ENCODE measurements at places on chromosomes 12 and 14.

DNA sequence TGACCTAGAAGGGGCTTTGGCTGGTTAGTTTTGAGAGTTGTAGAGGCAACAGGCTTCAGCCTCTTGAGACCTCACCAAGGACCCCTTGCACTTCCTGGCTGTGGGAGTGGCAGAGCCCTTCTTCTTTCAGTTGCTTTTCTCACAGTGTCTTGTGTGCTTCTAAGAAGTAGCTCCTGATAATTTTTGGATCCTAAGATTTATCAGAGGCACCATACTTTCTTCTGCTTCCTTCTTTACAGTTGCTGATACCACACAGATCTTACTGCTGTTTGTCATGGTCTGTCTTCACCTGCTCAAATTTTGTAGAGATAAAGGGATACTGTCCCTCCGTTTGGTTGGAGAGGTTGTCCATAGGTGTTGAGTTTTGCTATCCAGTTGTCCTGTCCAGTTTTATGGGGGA lies 33.8 kb downstream of the VRK1 start:
- ATAC-seq, result no peak

GRCh38 chr14:51096870-51097269 lies 2.0 kb upstream of the TRIM9 start:
- ATAC-seq, result no peak

- ATAC-seq, result no peak
Observed at GRCh38 chr12:7610006-7610405, 55.7 kb downstream of the APOBEC1 start.

- ATAC-seq, result peak; percentile 84
Observed at GRCh38 chr12:50057000-50057841, at the start of gene ASIC1. TSS of gene ASIC1 (plus strand) at chr12:50057596. CDS start at chr12:50058767, 1,171 bp downstream.

GRCh38 chr14:99513183-99513694 lies 32.0 kb downstream of the CCNK start:
- ATAC-seq, result no peak

DNA sequence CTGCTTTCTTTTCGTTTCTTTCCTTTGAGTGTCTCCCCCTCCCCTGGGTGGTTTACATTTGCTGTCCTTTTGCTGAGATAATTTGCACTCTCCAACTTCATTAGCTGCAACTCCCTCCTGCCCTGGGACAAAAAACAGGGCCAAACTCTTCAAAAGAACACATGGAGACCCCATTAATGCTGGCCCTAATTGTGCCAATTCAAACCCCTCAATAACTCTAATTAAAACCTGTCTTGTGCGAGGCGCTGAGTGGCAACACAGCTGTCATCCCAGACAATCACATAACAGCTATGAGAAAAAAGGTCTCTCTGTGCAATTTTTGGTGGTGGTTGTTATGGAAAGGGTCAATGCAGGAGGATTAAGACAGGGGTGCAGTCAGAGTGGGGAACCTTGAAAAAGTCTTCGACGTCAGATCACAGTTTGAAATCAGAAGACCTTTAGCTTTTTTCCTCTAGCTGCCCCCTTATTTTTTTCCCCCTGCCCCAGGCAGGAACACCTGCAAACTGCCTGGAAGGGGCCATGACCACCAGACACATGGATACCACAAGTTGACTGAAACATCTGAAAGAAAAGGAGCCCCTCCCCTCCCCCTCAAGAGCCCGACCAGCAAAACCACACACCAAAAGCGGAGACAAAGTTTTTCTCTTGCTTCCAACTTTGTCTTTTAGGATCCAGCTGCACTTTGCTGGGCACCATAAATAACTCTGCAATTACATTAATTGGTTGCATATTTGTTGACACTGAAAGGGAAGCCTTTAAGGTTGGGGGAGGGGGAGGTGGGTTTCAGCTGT lies 26.5 kb upstream of the SMOC1 start:
- no peak for ATAC-seq

DNA sequence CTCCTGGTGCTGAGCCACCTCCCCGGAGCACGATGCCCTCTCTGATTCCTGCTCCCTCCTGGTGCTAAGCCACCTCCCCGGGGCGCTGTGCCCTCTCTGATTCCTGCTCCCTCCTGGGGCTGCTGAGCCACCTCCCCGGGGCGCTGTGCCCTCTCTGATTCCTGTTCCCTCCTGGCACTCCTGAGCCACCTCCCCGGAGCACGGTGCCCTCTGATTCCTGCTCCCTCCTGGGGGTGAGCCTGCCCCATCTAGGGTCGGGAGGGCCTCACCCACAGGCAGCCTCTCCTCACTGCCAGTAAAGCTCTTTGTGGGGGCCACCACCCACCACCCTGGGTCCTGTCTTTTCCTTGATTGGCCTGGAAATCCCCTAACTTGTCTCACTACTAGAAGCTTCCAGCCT lies 327.6 kb upstream of the SFSWAP start:
- no peak for ATAC-seq

DNA sequence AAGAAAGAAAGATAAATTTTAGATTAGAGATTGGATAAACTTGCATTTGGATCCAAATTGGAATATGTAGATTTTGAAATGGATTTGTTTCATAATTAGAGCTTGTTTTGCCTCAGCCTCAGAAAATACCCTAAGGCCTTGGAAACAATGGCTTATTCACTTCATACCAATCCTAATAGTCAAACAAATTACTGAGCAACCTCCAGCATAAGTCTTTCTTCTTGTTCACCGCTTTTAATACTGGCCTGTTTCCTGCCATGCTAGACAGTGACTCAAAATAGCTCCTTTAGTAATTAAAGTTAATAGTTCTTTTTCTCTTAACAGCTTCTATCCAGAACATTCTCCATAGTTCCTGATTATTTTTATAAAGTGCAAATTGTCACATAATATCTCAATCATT lies 110.9 kb upstream of the DNM1L start:
- ATAC-seq, result peak; percentile 94

GRCh38 chr12:10386857-10387256 lies 3.0 kb downstream of the KLRK1 start:
- no peak for ATAC-seq

- no peak for ATAC-seq
Observed at GRCh38 chr12:110948041-110948440, 27.7 kb upstream of the MYL2 start.

DNA sequence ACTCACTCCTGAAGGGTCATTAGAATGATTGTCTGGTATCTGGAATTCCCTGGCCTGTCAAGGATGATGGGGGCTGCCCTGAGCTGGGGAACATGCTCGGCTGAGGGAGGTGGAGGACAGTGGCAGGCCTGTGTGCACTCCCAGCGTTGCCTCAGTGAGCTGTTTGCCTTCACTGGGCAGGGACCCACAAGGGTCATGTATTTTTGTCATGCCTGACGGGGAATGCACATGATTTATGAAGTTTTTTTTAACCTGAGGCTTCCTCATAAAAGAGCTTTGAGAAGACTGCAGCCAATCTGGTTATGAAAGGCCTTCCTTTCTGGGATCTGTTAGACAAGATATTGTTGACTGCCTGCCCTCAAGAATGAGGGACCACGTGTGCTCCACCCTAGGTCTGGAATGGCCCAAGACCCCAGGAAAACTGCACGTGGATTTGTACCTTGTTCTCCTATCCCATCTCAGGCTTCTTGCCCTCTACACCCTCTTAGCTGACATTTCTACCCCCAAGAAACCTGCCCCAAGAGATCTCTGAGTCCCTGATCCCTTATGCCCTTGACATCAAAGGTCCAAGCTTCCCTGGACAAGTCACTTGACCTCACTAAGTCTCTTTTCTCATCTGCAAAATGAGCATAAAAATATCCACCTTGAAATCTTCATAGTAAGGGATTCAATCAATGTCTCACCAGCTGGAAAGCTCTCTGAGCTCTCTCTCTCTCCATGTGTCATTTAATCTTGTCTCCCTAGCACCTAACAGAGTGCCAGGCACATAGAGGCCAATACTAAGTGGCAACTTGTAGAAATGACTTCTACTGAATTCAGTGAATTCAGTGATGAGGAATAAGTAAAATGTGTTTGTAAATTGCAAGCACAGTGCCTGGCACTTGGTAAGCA lies 24.5 kb upstream of the COL2A1 start:
- no peak for ATAC-seq

GRCh38 chr12:58939399-58940100 lies 19.2 kb upstream of the LRIG3 start:
- ATAC-seq, result no peak

DNA sequence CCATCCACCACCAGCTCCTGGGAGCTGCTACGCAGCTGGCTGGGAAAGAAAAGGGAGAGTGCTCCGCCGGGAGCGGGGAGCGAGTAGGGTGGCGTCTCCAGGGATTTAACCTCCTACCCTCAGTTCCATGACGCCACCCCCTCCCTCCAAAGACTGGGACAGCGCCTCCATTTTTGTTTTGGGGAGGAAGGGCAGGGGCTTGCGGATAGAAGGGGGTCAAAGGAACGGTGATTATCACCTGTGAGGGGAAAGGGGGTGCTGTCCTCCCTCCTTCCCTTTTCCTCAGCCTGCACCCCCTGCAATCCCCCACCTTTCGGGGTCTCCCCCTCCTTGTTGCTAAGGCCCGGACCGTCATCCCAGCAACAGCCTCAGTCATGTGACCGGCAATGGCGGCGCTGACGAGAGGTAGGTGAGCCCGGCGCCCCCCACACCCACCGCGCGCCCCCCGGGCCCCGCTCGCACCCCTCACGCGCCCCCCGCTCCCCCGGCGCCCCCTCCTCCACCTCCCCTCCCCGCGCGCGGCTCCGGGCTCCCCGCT lies at the start of gene DTX3:
Gene DTX3 (plus strand): TSS at position 371 of the 538 bp plus-strand sequence. CDS start 1,694 bp downstream, outside the sequence.
- ATAC-seq, result peak; percentile 77

- ATAC-seq, result peak; percentile 77
Observed at GRCh38 chr12:126095748-126096510, 1030.7 kb downstream of the AACS start.

DNA sequence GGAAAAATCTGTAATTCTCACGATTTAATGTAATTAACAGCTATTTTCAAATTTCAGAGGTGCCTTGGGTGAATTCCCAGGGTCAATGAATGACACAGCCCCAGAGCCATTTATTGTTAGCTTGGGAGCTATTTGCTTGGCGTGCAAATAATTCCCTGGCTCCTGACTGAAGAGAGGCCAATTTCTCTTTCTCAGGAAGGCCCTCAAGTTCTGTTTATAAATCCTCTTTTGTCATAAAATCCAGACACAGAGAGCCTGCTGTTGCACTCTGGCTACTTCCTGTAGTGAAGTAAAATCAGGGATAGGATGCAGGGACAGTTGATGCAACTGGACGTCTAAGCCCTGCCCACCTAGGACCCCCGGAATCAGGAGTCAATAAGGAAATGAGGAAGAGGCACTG lies 154.3 kb downstream of the TMX1 start:
- ATAC-seq, result no peak

DNA sequence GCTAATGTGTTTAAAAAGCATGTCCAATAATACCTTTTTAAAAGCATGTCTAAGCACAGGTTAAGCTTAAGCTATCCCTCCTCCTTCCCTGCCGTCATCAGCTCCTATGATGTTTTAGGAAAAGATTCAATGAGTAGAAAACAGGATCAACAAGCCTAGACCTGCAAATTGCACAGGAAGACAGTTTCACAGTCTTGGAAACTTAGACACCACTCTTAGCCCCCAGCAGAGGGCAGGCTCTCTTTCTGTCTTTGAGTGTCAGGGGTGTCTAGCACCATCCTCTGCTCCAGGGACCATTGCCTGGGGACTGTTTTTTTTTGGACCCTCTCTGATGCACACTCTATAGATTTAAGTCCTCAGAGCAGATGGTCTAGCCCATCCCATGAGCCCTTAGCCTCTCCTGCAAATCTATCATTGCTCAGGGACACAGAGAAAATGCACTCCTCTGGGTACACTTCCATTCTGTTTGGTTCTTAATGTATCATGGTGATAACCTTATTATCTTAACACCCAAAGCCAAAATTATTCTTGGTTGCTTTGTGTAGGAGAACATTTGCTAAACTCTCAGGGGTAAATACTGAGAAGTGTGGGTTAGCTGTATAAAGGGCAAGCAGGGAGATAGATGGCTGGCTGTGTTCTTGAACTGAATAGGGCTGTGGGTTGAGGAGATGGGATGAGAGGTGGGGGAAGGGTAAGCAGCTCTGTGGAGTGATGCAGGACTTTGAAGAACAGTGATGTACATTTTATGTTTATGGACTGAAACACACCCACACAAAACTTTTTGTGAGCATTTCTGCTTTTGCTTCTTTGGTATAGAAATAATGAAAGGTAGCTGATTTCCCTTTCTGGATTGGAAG lies 259.9 kb upstream of the DDHD1 start:
- ATAC-seq, result peak; percentile 59

GRCh38 chr14:22773162-22774010 lies 6.9 kb downstream of the OXA1L start:
- ATAC-seq, result no peak

DNA sequence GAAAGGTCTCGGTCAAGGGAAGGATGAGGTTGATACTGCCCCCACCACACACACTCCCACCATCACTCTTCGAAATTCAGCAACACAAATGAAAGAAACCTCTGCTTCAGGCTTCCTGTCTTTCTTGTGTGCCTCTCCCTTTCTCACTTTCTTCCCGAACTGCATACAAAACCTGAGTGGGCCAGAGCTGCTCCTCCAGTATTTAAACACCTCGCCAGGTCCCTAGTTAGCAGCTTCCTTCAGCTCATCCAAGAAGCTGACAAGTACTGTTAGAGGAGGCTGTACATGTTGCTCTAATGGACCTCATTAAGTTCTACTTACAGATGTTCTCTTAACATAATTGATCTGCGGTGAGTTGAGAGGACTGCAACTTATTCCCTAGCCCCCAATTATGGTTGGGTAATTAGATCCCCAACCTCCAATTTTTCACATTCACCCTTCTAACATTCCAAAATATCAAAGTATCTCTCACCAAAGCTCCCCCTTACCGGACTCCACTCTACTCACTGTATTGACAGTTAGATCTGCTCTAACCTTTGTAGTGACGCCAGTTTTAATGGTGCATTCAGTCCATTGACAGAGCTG lies 4.1 kb upstream of the LMO3 start:
- no peak for ATAC-seq

GRCh38 chr12:119989361-119989730 lies 310 bp downstream of the BICDL1 start:
- ATAC-seq, result peak; percentile 67

DNA sequence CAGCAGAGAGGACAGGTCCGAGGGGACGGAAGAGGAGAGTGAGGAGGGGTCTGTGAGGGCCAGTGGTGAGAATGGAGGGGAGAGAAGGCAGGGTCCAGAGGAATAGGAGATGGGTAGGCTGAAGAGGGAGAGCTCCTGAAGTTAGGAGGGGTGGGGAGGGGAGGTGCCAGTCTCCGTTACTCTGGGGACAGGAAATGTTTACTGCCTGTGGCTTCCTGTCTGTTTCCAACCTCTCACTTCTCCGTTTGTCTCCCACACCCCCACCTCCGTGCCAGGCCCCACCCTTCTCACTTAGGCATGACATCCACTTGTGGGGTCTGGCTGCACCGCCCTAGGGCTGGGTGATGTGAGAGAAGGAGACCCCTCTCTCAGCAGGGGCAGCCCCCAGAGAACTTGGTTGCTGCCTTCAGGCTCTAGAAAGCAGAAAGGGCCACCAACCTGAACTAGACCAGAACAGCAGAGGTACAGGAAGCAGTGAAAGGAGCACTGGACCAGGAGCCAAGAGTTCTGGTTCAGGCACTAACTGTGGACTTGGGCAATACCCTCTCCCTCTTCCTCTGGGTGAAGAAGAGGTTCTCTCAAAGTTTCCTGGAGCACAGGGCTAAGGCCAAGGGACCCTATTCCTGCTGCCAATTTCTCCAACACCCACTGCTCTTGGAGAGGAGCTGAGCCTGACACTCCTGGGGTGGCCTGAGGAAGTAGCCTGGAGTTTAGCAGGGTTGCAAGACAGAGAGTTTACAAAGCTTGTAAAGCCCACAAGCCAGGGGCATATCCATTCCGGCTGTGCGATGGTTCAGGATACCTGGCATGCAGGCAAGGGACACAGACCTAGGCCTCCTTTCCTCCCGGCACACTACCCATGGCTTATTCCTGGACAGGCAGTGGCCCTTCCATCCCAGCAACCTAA lies 5.5 kb downstream of the ITGA5 start:
- 0 out of 3 replicates have a peak, but pooled peaks have one; percentile 8 for ATAC-seq
